ENCODE measurements at places on chromosomes 5 and 9.

GRCh38 chr9:129604766-129605163, 16.1 kb downstream of the C9orf50 start:
- DNase-seq, result no peak

DNA sequence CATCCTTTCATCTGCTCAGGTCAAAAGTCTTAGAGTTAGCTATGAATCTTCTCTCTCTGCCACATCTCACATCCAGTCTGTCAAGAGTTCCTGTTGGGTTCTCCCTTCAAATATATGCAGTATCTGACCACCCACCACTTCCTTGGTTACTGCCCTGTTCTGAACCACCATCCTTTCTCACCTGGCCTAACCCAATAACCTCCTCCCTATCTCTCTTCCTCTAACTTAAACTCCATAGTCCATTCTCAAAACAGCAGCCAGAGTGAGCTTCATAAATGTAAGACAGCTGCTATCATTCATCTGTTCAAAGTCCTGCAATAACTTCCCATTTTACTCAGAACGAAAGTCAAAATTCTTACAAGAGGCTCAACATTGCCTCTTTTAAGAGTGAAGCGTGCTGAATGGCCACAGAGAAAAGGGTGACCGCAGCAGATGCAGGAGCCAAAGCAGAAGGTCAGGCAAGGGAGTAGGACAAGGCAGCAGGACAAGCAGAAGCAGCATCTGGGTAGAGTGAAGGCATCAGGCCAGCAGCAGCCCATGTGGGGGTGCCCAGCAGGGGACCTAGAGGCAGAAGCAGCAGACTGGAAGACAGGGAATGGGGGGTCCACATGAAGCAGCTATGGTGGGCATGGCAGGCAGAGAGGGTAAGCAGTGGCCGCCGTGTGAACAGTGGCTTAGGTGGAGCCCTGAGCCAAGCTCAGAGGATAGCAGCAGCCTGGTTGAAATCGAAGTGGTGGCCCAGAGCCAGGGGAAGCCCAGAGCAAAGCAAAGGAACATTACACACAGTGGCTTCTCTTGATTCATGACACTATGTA, 39.3 kb upstream of the CDC42SE2 start:
- DNase-seq, result no peak

DNA sequence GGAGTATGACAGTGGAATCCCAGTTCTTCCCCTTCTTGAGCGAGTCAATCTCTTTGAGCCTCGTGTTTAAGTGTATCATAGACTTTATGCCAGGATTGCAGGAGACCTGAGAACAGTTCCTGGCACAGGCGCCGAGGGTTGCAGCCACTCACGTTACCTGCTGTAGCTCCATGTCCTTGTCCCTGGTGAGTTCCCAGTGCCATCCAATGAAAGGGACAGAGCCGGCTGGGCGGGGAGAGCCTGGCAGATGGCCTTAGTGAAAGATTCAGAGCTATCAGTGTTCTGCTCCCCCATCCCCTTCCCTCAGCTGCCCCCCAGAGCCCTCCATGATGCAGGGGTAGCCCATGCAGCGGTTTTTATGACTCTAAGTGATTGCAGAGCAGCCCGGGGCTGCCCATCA, 554.0 kb downstream of the BNC2 start:
- DNase-seq, result no peak

- no peak for DNase-seq
These were observed 69.4 kb downstream of the FGF18 start for GRCh38 chr5:171488876-171489275.

- peak; percentile 41 for DNase-seq
These were observed 243.0 kb downstream of the ZSWIM6 start for GRCh38 chr5:61575103-61575502.
